NCI-H1930 (cell line): ENCODE measurements at places on chromosomes 11 and 22.

- no peak for DNase-seq
These were observed 37.3 kb upstream of the RRAS2 start for GRCh38 chr11:14396273-14396672.

DNA sequence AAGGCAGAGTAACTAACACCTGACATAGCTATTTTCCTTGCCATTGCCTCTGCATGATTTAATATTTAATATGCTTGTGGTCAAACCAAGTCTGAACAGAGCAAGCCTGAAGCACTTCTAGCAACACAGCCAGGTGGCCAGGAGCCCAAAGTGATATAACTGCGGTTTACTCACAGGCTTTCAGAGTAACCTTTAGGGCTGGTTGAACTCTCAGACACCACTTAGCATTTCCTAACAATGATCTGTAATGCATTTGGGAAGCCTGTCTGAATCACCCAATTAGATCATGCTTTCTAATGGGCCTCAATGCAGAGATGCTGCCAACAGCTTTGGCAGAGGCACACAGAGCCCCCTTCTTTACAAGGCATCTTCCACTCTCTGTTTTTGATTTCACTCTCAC, 96.1 kb downstream of the FDX1 start:
- DNase-seq: no peak

- DNase-seq: no peak
These were observed 27.8 kb downstream of the GDPD5 start for GRCh38 chr11:75497788-75498409.

DNA sequence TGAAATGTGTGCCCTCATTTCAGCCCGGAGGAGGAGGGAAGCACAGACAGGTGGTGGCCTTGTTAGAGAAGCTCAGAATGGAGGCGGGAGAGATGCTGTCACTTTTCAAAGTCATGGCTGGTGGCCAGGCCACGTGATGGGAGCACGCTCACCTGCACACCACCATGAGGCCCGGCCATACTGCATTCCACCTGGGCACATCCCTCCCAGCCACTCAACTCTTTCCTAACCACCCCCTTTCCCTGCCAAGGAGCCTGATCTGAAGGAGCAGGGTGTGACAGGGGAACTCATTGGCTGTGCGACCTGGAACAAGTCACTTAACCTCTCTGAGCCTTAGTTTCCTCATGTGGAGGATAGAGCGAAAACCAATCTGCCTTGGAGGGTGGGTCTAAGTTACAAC, 364.5 kb downstream of the CTTN start:
- no peak for DNase-seq

- no peak for DNase-seq
These were observed 13.2 kb downstream of the LMO1 start for GRCh38 chr11:8250434-8250833.

DNA sequence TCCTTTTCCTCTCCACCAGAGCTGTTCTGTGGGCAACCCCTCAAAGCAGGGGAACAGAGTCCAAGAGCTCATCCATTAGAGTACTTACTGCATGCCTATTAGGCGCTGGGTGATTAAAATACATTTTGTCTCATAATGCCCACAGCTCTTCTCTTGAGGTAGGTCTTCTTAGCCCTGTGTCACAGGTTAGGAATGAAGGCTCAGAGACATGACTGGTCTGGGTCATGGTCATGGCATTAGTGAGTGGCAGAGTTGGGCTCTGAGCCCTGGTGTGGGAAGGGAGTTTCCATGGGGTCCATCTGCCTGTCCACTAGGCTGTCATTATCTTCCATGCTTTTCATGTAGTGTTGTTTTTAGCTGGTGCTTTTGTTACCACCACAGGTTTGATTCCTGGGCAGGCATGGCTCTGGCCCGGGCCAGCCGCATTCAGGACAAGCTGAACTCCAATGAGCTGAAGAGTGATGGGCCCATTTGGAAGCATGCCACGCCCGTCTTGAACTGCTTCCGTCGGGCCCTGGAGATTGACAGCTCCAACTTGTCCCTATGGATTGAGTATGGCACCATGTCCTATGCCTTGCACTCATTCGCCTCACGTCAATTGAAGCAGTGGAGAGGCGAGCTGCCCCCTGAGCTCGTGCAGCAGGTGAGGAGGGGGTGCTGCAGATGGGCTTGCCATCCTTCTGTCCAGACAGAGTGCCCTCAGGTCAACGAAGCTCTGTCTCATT, 76.1 kb downstream of the CABIN1 start:
- no peak for DNase-seq

DNA sequence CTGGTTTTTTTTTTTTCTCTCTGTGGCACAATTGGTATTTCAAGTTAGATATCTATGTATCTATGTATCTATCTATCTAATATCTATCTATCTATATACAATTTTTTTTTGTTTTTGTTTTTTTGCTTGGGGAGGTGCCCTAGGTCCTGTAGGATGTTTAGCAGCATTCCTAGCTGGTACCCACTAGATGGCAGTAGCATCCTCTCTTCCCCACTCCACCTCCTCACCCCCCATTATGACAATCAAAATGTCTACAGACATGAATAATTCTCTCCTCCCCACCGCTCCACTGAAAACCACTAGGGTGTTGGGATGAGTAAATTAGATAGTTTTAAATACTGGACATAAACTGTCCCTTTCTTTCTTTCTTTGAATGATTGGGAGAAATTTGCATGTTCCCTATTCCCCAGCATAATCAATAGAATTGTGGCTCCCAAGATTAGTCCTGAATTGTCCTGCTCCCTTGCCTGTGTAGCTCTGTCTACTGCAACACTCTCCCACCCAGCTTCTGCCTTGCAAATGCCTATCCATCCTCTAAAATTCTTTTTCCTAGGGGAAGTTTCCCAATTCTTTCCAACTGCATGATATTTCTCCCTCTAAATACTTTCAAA, 1152.4 kb downstream of the LRRC4C start:
- DNase-seq: no peak

DNA sequence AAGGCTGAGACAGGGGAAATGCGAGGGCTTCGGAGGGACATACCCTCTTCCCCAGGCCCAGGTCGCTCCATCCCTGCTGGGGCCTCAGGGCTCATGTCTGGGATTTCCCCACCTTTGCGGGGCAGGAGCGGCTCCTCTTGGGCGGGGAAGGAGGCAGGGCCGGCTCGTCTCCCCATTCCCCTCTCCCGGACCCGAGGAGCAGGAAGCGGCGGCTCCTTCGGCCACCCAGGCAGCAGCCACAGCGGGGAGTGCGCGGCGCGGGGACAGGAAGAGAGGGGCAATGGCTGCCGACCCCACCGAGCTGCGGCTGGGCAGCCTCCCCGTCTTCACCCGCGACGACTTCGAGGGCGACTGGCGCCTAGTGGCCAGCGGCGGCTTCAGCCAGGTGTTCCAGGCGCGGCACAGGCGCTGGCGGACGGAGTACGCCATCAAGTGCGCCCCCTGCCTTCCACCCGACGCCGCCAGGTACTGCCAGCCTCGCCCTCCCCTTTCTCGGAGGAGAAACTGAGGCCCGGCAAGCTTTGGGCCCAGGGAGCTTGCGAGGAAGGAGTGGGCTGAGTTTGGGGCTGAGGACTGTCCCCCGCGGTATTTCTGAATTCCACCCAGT, at the start of gene ANKK1:
ANKK1 (plus strand) TSS at position 175 of the 607 bp plus-strand sequence; CDS start at position 281, 106 bp downstream.
- DNase-seq: peak; percentile 29

DNA sequence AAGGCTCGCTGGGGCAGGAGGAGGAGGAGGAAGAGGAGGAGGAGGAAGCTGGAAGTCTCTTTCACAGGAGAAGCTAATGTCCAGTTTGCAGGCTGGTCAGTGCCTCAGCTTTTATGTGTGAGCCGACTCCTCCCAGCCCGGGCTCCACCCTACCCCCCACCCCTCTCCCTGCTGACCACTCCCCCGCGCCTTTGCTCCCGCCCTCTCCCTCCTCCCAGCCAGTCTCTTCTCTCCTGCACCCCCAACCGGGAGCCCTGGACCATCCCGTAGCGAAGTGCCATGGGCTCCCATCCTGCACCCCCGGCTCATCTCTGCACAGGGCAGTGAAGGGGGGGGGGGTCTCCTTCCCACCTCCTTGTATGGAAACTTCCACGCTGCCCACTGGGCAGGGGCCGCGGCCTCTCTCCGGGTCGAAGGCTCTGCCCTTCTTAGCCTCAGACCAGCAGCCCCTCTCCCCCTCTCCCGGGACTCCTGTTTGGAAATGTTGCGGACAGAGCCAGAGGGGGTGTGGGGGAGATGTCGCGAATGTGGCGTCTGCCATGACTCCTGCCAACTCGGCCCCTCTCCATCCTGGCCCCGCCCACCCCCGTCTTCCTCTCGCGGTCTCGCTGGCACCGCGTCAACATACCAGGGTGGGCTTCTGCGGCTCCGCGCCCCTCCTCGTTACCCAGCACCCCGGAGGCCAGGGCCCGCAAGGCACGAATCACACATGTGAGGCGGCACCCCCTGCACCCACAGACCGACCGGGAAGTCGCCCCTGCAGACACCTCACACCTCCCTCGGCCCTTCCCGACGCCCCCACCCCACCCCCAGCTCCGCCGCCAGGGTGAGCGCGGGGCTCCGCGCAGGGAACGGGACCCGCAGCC, 1.8 kb downstream of the IGF2 start:
- DNase-seq: no peak

- no peak for DNase-seq
These were observed 10.0 kb downstream of the IL2RB start for GRCh38 chr22:37139762-37140161.

GRCh38 chr22:36185828-36186624, 15.6 kb downstream of the APOL4 start:
- DNase-seq: no peak

DNA sequence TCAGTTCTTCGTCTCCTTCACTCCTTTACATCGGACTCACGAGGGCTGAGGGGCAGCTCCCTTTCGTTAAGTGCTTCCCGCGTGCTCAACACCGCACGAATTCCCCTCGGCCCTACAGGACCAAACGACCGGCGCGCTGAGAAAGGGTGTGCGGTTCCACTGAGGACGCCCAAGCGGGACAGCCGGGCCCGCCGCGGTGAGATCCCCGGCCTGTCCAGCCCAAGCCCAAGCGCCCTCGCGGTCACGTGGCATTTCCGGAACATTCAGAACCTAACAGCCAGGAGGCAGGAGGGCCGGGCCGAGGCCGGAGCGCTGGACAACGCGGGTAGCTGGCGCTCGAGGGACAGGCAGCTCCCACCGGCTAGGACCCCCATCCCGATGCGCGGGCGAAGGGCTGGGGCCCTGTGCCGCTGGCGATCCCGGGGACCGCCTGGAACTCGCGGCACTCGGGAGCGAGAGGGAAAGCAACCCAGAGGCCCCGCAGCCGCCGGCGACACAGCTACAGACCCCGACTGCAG, 737 bp upstream of the STIP1 start:
- DNase-seq: peak; percentile 53

DNA sequence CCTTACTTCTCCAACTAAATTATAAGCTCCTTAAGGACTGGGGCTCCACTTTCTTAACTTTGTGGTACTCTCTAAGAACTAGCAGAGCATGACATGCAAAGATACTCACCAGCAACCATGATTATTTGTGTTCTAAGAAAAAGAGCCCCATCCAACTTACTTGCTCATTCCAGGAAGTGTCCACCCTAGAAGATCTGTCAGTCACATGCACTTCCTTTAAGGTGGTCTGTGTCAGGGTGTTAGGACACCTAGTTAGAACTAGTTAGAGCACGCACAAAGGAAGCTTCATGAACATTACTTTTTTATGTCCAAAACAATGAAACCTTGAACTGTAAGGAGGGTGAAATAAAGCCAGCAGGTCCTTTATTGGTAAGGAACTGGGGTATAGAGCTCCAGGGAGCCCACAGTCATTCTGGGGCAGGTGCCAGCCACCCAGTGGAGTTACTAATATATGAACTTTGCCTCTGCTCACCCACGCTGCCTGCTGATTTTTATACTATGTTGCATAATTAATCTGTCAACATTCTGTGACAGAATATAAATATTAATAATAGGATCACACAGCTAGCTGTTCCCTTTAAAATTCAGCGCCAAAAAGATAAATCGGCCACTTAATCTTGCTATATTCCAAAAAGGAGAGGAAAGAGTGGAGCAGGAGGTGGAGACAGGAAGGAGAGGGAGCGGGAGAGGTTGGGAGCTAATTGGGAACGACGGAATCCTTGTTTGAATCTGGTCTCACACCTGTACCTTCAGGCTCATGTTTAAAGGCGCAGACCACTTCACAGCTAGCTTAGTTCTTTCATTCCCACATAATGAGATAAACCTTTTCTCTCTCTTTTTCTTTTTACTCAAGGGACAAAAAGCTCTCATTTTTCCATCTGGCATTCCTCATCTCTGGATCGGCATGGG, 755.0 kb downstream of the OPCML start:
- DNase-seq: no peak
